Natural killer cell treated with Interleukin-12 subunit alpha and Interleukin-12 subunit beta and Interleukin-15 and Interleukin-18, amount 100 ng/mL, for 72 hours (primary cell): ENCODE measurements at places on chromosomes 5 and 9.

DNA sequence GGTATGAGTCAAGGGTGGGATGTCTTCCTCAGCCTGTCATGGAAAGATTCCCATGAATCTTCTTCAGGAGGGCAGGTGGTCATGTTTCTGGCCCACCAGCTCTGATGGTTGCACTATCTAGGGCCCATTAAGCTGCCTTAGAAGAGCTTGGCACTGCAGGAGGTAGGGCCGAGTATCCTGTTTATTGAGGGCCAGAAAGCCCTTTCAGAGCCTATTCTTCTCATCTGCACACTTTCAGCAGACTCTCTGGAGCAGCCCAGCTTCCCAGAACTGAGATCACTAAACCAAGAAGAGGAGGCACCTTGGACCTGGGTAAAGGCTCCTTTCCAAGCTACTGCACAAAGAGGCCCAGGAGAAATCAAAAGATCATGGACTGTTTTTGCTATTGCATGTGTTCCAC is 146.5 kb downstream of the MTX3 start:
- peak; percentile 41 for DNase-seq

DNA sequence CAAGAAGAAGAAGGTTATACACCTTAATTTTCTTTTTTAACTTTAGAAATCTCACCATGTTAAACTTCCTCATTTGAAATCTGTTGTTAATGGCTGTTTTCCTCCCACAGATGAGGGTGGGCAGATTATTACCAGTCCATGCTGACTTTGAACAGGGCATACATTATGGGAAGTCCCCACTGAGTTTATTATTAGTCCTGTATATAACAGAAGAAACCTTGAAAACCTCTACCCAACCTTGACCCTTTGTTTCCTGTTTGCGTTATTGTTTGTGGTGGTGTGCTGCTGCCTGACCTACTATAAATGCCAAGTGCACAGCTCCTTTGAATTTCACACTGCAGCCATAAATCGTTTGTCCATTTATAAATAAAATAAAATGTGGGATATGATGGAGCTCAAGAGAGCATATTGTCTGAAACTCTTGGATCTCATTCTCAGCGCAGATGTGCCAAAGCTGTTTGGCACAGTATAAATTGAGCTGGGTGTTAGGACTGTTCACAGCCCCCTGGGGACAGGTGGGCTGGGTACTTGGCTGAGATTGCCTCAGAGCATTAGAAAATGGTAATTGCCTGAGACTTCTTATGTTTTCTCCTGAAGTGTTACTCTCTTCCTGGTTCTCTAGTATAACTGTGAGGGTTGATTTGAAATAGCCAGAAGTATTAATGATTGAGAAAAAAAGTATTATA is 139.6 kb downstream of the SPATA31D1 start:
- DNase-seq, result no peak

- no peak for DNase-seq
Observed at GRCh38 chr9:6545017-6545691, 100.4 kb downstream of the GLDC start.

DNA sequence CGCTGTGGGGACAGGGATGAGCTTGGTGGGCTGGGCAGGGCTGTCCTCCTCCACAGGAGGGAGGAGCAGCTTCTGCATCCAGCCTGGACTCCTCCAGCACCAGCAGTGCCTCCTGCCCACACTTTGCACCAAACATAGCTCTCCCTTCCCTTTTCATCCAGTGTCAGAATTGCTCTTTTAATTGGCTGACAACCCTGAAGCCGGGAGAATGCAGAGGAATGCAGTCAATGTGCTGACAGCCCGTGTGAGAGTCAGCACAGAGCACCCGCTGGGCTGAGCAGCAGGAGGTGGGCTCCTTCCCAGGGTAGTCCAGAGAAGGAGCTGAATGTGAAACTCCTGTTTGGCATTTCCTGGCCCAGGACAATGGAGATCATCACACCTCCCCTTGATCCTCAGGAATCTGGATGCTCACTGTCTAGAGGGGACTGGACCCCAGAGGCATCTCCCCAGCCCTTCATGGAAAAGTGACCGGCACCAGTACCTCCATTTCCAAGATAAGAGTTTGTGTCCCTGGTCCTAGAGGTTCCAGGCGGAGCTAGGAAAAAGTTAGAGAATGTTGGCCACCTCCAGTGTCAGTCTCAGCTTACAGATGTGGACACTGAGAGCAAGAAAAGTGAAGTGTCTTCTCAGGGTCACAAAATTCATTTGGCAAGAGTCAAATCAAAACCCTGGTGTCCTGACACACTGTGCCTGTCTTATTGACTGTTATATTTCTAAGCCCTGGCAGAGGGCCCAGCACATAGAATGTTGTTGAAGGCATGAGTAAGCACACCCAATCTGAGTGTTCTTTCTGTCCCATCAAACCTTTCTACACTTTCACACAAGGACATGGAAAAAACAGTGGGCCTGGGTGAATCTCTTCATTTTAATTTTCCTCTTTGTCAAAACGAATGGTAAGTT is 202.1 kb downstream of the SNX18 start:
- no peak for DNase-seq

GRCh38 chr9:127550282-127550681 is 61.8 kb upstream of the STXBP1 start:
- DNase-seq, result no peak

- DNase-seq, result no peak
Observed at GRCh38 chr9:15373881-15374280, 48.8 kb upstream of the SNAPC3 start.

GRCh38 chr5:142325725-142326479 is 1.1 kb upstream of the SPRY4 start:
- DNase-seq, result peak; percentile 69

DNA sequence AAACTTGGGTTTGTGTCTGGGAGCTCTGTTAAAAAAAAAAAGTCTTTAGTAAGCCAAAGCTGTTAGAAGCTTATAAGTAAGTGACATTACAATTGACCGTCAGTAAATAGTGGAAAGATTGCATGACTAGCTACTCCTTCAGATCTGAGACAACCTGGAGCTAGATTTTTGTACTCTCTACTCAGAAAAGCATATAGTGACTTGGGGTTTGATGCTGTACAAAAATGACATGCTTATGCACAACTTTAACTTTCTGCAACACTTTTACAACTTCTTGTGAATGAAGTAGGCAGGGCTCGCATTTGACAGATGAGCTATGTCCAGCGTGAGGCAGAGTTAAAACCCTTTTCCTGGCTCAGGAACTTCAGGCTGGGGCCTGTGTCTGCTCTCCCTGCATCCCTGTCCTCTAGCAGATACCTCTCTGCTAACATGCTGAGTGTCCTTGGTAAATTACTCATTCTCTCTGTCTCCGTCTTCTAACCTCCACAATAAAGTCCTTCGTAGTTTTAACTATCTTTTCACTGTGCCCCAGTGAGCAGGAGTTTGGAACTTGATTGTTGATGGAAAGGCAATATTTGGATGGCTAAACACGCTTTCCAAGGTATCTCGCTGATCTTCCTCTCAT is 471 bp upstream of the GHR start:
- no peak for DNase-seq

- no peak for DNase-seq
Observed at GRCh38 chr9:69768716-69769115, 8.9 kb upstream of the PTAR1 start.

- DNase-seq, result peak; percentile 49
Observed at GRCh38 chr9:124351672-124352468, 63.4 kb downstream of the PSMB7 start.

- DNase-seq, result no peak
Observed at GRCh38 chr5:43646992-43647391, 44.0 kb downstream of the NNT start.

DNA sequence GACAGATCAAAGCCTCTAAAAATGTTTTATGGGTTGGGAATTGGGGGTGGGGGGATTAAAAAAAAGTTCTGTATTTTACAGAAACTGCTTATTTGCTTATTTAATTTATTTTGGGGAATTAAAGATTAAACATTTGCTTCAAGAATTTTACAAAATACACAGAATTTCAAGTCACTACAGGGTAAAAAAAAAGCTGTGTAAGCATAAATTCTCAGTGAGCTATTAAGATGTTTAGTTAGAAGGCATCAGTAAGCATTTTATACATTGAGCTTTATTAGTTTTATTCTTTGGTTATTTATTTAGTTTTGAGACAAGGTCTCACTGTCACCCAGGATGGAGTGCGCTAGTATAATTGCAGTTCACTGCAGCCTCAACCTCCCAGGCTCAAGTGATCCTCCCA is 5.2 kb downstream of the BDP1 start:
- no peak for DNase-seq

GRCh38 chr5:52856564-52856963 is 68.8 kb downstream of the ITGA1 start:
- no peak for DNase-seq

- DNase-seq, result no peak
Observed at GRCh38 chr5:160602744-160603143, 181.1 kb downstream of the PTTG1 start.

DNA sequence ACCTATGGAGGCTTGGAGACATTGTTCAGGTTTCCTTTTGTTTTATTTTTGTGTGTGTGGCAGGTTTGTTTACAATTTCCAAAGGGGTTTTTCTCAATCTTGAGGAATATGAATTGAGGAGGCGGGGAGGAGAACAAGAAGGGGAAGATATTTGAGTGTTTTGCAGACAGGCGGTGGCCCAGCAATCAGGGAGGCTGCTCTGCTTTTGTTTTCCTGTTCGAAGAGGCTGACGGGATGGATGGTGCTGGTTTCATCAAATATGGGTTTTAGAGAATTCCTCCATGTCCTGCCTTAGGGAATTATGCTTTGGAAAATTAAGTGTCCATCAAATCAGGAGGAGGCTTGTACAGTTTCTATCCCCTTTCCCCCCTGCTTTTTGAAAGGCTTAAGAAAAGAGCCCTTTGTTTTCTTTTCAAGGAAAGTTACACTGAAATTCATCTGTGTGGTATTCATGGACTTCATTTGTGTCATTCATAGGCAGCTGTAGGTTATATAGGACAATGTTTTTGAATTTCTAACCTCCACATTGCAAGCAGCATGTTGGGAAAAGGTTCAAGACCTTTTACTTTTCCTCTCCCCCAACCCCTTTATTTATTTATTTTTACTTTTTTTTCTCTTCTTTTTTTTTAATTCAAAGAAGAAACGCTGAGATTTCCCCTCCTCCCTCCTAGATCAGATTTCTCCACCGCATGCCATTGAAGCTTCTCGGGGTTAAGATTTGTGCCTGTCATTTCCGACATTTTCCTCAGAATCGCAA is 107.4 kb downstream of the ZNF462 start:
- DNase-seq, result no peak

DNA sequence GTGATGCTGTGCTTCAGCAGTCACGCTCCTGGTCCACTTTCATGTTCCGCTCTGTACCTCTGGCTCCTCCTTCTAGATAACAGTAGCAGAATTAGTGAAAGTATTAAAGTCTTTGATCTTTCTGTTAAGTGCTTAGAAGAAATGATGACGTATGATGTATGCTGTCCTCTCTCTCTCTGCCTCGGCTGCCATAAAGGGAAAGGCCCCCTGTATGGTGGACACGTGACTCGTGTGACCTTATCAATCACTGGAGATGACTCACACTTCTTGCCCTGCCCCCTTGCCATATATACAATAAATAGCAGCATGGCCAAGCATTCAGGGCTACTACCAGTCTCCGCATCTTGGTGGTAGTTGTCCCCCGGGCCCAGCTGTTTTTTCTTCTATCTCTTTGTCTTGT is 100.3 kb downstream of the SYK start:
- DNase-seq, result no peak

DNA sequence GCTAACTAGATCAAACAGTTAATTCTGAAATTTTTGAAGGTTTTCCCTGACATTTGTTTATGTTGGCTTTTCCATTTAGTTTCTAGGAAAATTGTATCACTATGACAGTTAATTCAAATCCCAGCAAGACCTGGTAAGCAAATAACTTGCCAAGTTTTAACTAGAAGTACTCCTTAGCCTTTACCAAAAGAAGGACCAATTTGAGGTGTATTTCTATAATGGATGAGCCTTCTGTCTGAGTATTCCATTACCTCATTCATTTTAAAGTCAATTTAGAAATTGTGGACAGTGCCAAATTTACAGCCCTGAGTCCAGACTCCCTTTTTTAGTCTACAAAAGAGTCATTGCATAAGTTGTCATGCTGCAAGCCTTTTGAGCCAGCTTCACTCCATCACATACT is 687.6 kb downstream of the CETN3 start:
- no peak for DNase-seq

GRCh38 chr5:179114756-179115155 is 54.6 kb downstream of the ZNF354C start:
- DNase-seq, result no peak

GRCh38 chr5:68066277-68066955 is 149.1 kb upstream of the PIK3R1 start:
- no peak for DNase-seq

- DNase-seq, result no peak
Observed at GRCh38 chr5:111447822-111448221, 64.5 kb downstream of the STARD4 start.
